ENCODE measurements at places on chromosomes 4 and X.

- H3K27me3 ChIP-seq, result no peaks in the 10 kb centered on the region
- no peaks in the 10 kb centered on the region for H3K36me3 ChIP-seq
- DNase-seq, result no peak
- H3K4me1 ChIP-seq, result no peaks in the 10 kb centered on the region
- H3K27ac ChIP-seq, result no peak overlapping the region
- no peak overlapping the region for H3K4me3 ChIP-seq
Observed at GRCh38 chrX:154785716-154786115, 19.6 kb downstream of the MPP1 start.

GRCh38 chr4:144583658-144584057 lies 62.3 kb upstream of the HHIP start:
- peak overlapping the region; percentile 56 for H3K27ac ChIP-seq
- no peaks in the 10 kb centered on the region for H3K36me3 ChIP-seq
- H3K4me1 ChIP-seq, result no peaks in the 10 kb centered on the region
- H3K27me3 ChIP-seq, result no peaks in the 10 kb centered on the region
- no peak overlapping the region for H3K4me3 ChIP-seq

GRCh38 chr4:16029262-16029661 lies 54.6 kb downstream of the PROM1 start:
- no peaks in the 10 kb centered on the region for H3K4me1 ChIP-seq
- H3K27me3 ChIP-seq, result no peaks in the 10 kb centered on the region
- DNase-seq, result no peak
- no peaks in the 10 kb centered on the region for H3K36me3 ChIP-seq

DNA sequence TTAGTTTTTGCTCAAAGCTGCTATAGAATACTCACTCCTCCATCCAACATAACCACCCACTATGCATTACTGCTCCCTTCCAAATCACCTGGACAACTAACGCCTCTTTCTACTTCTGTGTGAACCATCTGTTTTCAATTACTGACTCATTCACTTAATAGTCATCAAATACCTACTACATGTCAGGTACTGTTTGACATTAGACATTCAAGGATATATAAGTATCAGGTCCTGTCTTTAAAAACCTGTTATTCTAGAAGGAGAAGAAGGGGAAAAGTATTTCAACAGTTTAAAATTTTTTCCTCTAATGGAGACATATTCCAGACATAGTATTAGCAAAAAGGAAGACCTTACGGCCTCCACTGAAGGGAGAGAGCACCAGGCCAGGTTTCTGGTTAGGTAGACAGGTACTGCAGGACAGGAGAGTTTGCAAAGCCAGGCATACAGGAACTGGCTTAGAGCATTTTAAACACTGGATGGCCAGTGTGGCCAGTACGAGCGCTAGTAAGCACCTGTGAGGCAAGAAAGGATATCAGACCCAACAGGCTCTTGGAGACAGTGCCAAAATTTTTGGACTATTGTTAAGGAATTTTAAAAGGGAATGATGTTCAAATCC lies 39.0 kb downstream of the SH3RF1 start:
- H3K27me3 ChIP-seq, result no peaks in the 10 kb centered on the region
- no peak overlapping the region for H3K4me3 ChIP-seq
- H3K27ac ChIP-seq, result no peak overlapping the region
- no peak for DNase-seq
- H3K4me1 ChIP-seq, result peaks cover 6% of the 10 kb centered on the region

DNA sequence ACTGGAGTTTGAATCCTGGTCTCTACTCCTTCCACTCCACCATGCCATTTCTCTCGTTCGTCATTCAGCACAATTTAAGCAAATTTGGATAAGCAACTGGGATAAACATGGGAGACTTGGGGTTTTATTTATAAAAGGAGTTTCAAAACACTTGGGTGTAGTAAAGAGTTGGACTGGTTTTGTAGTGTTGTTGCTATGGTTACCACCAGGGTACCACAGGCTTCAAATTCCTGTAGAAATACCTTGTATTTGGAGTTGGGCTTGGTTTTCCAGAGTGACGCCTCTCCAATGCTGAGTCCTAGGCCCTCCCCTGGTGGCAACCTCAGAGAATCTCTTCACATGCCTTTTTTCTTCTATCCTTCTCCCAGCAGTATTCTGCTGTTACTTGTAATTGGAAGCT lies 27.9 kb upstream of the PHOX2B start:
- no peaks in the 10 kb centered on the region for H3K4me1 ChIP-seq
- H3K4me3 ChIP-seq, result no peak overlapping the region
- no peak for DNase-seq
- H3K27me3 ChIP-seq, result no peaks in the 10 kb centered on the region
- H3K36me3 ChIP-seq, result no peaks in the 10 kb centered on the region
- no peak overlapping the region for H3K27ac ChIP-seq

DNA sequence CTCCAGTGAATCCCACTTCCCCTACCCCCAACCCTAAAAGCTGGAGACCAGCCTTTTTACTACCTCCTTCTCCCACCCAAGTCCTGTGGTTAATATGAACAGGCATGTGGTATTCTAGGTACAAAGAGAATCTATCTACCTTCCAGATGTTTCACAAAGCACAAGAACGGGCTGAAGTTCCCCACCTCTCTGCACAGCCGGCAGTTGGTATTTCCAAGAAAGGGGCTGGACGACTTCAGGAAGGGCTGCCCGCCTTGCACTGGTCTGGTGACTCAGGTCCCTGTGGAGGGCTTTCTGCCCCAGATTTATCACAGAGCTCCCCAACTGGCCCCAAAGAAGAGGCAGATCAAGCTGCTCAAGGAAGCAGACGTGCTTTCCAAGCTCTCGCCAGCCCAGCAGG lies 4.5 kb downstream of the FAM47E start:
- H3K36me3 ChIP-seq, result no peaks in the 10 kb centered on the region
- H3K4me3 ChIP-seq, result no peak overlapping the region
- H3K27me3 ChIP-seq, result peaks cover 3% of the 10 kb centered on the region
- H3K27ac ChIP-seq, result no peak overlapping the region
- H3K4me1 ChIP-seq, result peaks cover 6% of the 10 kb centered on the region
- DNase-seq, result no peak

DNA sequence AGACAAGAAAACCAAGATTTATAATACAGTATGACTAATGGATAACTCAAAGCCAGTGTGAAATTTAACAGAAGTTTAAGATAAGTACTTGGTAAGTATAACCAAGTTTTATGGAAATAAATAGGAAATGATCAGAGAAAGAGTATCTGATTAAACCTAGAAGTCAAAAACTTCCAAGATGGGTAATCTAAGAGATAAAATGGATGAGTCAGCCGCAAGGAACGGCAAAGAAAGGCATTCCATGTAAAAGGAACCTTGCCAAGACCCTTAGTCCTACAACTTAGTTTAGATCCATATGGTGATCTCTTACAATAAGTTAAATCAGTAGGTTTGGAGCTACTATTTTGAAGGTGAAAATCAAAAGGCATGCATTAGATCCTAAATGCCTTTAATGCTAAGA lies 34.8 kb downstream of the LIN54 start:
- no peaks in the 10 kb centered on the region for H3K36me3 ChIP-seq
- H3K4me1 ChIP-seq, result no peaks in the 10 kb centered on the region
- no peak overlapping the region for H3K27ac ChIP-seq
- H3K4me3 ChIP-seq, result no peak overlapping the region
- H3K27me3 ChIP-seq, result no peaks in the 10 kb centered on the region
- no peak for DNase-seq

- H3K4me3 ChIP-seq, result no peak overlapping the region
- peaks cover 7% of the 10 kb centered on the region for H3K4me1 ChIP-seq
- H3K36me3 ChIP-seq, result no peaks in the 10 kb centered on the region
- H3K27me3 ChIP-seq, result peaks cover 11% of the 10 kb centered on the region
- peak overlapping the region; percentile 93 for H3K27ac ChIP-seq
Observed at GRCh38 chr4:76687746-76688448, 210.0 kb downstream of the SOWAHB start.

GRCh38 chr4:133186210-133186609 lies 37.1 kb downstream of the PCDH10 start:
- H3K4me3 ChIP-seq, result no peak overlapping the region
- no peaks in the 10 kb centered on the region for H3K4me1 ChIP-seq

DNA sequence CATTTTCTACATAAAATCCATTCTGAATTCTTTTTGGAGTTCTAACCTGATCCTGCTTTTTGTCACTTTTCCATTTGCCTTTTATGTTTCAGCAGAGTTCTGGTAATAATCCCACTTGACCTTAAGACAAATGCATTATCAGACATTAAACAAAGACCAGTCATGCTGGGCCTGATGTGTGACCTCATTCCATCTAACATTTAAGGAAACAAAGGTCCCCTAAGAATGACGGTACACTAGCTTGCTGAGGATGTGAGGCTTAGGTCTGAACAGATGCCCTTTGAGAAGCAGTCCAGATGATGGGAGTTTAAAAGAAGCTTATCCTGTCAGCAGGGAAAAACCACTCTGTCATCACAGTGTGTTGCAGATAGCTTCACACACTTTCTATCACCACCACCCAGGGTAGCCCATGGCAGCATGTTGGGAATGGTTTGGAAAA lies 38.1 kb upstream of the PDE5A start:
- DNase-seq, result no peak
- H3K36me3 ChIP-seq, result no peaks in the 10 kb centered on the region
- peak overlapping the region; percentile 49 for H3K27ac ChIP-seq
- H3K4me3 ChIP-seq, result no peak overlapping the region

- no peak for DNase-seq
- peaks cover 50% of the 10 kb centered on the region for H3K27me3 ChIP-seq
- no peak overlapping the region for H3K27ac ChIP-seq
- H3K36me3 ChIP-seq, result no peaks in the 10 kb centered on the region
- no peaks in the 10 kb centered on the region for H3K4me1 ChIP-seq
Observed at GRCh38 chrX:48834383-48834709, 1.1 kb downstream of the PCSK1N start.

DNA sequence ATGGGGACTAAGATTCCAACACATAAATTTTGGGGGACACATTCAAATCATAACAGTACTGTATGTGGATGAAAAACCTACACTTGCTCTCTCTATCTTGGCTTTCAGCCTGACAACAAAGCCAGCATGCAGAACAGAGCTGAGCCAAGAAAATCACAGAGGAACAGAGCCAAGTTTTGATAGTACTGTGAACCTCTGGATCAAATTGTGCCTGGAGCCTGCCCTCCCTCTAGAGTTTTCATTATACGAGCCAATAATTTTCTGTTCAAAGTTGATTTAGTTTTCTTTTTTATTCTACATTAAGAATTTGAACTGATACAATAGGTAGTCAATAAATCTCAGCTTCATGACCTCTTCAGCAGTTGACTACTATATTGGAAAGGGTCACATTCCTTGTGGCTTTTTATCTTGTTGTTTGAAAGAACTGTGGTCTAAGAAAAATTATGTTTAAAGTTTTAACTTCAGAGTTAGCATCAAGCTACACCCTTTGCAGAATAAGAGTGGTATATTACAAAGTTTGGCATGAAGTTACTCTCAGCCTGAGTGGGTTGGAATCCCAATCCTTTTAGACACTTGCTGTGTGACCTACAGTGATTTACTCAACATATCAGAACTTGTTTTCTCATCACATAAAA lies 31.1 kb downstream of the GRID2 start:
- H3K4me1 ChIP-seq, result no peaks in the 10 kb centered on the region
- H3K27me3 ChIP-seq, result no peaks in the 10 kb centered on the region
- no peak overlapping the region for H3K27ac ChIP-seq
- no peak overlapping the region for H3K4me3 ChIP-seq
- H3K36me3 ChIP-seq, result no peaks in the 10 kb centered on the region

DNA sequence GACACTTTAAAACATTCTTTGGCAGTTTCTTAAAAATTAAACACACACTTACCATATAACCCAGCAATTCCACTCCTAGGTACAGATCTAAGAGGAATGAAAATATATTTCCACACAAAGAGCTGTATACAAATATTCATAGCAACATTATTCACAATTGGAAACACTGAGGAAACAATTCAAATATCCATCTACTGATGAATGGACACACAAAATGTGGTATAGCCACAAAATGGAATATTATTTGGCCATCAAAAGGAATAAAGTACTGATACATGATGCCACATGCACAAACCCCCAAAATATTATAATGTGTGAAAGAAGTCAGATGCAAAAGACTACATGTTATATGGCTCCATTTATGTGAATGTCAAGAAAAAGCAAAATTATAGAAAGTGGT lies 70.9 kb downstream of the HS6ST2 start:
- DNase-seq, result no peak
- no peaks in the 10 kb centered on the region for H3K4me1 ChIP-seq
